ENCODE measurements at places on chromosomes 5 and 9.
A peak's percentile ranks its signal among the peaks of the same experiment; 100 is the strongest.

- DNase-seq, result no peak
Observed at GRCh38 chr9:84636436-84636835, 33.1 kb upstream of the NTRK2 start.

DNA sequence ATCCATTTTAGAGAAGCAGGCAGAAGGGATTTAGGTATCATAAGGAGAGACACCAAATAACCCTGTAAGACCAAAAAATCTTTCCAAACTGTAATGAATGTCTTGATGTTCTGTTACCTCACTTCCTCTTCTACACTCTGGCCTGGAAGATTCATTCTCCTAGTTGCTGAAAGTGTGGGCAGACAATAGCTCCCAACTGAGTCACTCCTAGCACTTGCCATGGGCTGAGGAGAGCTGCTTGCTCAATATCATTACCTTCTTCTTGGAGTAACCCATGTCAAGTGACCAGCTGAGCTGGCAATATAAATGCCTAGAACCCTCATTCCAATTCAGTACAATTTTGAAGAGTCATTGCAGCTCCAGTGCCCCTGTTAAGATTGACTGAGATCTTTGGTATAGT, 1985.5 kb upstream of the CDH6 start:
- no peak for DNase-seq

GRCh38 chr5:125421006-125421405, 674.6 kb upstream of the ZNF608 start:
- DNase-seq, result no peak

DNA sequence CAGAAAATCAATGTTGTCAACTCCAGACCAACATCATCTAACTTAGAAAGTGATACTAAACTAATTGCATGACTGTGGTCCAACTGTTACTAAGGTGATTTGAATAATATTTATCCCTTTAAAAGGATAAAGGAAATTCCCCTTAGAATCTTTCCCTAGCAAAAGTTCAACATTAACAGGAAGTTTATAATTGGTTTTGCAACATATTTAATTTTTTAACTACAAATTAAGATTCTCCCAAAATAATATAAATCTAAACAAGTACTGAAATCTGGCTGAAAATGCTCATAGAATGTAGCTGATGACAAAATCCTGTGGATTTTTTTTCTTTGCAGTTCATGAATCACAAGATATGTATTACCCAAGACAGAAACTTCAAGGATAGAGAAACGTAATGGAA, 151.4 kb downstream of the LPAR1 start:
- no peak for DNase-seq

- DNase-seq, result no peak
Observed at GRCh38 chr5:101915554-101915953, 380.5 kb downstream of the SLCO4C1 start.

DNA sequence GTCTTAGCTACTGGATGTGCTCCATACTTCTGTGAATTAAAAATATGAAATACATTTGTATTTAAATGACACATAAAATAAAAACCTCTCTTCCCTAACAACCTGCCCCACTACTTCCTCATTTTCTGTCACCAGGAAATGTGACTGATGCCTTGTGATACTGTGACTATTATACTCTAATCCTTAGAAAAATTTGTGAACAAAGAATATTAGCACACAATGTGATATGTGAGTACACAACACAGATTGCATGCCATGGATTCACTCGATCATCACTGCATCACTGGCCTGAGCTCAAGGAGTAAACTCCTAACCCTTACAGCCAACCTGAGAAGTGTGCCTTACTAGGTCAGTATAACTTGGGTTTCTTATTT, 281.0 kb downstream of the EFNA5 start:
- DNase-seq, result no peak

DNA sequence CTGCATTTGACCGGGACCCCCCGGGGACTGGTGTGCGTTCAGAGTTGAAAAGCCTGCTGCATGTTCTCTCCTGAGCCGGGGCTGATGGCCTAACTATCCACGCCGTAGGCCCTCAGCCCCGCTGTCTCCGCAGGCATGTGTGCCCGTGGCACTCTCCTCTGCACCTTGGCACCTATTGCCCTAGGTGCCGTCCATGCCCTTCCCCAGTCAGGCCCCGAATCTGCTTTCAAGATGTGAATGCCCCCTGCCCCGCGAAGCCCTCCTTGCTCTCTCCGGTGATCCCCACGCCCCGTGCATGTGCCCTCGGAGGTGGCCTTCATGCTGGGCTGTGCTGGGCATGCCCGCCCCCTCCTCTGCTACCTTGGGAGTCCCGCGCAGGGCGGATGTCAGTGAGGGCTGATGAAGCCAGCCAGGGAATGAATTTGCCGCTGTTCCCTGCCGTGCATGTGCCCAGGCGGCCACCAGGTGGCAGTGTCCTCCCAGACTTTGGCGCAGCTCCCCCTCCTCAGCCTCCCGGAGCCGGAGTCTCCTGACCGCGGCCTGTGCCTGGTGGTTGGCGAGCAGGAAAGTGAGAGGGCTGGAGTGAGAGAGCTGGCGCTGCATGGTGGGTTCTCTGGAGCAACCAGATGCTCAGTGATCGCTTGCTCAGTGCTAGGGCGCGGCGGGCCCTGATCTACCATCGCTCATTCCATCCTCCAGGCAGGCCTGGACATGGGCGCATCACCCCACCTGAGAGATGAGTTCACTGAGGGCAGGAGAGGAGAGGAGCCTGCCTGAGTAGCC, 112.9 kb upstream of the LMX1B start:
- DNase-seq, result peak; percentile 60

DNA sequence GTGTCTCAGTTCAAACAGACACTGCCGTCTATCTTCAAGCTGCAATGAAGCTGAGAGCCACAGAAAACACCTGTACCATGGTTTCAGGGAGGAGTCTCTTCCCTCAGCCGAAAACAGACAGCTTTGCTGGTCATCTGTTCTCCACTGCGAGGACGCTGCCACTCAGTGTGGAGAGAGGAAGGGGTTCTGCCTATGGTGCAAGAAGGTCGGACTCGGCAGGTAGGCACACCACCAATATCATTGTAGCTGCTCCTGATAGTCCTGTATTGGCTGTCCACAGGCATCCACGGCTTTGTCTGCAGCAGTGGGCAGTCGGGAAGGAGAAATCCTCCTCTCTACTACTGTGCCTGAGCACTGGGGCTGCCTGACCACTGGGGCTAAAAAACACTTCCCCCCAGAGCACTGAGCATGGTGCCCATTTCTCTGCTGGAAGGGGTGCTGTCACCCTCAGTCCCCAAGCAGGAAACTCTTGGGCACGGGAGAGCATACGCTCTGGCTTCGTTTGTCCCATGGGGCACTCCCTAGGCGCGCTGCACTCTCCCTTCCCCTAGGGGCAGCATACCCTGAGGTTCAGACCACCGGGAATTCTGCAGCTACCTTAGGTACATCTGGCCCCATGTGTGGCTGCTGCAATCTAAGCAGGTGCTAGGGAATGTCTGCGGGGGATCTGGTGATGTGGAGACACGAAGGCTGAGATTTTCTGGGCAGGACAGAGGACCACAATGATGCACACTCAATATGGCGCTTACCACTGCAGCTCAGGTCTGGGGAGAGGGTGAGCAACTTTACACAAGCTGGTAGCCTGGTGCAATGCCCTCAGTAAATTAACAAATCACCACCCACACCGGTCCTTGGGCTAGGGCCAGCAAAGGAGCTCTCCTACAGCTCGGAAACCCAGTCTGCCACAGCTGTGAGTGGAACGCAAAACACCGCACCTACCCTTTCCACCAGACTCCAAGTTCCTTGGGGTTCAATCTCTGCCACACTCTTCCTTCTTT, 880.9 kb upstream of the SEMA6A start:
- DNase-seq, result no peak

GRCh38 chr9:136062657-136063439, 32.2 kb downstream of the NACC2 start:
- no peak for DNase-seq

DNA sequence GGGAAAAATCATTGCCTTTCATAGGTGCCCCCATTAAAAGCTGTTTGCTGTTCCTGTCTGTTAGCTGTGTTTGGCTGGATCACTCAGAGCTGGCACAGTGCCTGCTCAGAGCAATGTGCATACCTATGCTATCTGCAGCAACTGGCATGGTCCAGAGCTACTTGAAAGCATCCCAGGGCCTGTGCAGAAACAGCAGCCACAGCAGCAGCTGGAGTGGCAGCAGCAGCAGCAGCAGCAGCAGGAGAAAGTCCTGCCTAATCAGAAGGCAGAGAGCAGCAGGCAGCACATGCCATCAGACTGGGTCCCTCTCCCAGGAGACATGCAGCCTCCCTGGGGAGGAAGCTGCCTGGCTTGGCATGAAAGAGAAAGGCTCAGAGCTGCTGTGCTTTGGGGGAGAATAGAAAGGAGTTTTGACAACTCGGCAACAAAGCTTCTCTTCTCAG, 243.8 kb upstream of the WWC1 start:
- DNase-seq, result no peak

DNA sequence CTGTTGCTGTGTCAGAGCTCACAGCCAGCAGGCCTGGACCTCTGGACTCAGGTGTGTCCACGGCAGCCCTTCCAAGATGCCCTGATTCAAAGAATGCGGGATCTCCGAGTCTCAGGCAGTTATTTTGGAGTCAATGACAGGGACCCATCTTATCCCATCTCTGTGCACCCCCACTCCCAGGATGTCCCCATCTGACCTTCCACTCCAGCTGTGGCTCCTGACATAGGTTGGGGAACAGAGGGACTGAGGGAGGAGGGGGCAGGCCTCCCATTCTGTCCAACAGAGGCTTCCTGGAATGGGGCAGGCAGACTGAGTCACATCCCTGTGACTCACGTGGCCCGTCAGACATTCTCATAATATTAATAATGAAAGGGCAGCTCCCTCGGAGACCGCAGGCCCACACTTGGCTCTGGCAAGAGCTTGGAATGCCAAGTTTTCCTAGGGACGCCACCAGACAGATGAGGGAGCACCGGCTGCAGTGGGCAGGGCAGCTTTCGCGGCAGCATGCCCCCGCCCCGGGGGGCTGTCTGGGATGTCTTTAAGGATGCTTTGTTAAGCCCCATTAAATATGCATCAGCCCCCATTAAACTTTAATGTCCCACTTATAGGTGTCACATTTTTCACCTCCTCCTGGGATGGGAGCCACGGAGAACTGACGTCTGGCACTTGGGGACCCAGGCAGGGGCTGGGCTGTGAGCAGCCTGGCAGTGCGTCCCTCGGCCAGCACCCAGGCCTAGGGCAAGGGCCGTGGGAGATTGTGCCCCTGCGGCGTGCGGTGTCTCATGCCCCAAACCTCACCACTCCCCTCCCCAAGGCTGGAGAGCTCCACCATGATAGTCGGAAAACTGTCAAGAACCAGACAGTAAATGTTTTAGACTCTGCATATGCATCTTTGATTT, 23.6 kb upstream of the FIBCD1 start:
- DNase-seq, result no peak

- no peak for DNase-seq
Observed at GRCh38 chr5:107990881-107991810, 320.4 kb upstream of the EFNA5 start.

DNA sequence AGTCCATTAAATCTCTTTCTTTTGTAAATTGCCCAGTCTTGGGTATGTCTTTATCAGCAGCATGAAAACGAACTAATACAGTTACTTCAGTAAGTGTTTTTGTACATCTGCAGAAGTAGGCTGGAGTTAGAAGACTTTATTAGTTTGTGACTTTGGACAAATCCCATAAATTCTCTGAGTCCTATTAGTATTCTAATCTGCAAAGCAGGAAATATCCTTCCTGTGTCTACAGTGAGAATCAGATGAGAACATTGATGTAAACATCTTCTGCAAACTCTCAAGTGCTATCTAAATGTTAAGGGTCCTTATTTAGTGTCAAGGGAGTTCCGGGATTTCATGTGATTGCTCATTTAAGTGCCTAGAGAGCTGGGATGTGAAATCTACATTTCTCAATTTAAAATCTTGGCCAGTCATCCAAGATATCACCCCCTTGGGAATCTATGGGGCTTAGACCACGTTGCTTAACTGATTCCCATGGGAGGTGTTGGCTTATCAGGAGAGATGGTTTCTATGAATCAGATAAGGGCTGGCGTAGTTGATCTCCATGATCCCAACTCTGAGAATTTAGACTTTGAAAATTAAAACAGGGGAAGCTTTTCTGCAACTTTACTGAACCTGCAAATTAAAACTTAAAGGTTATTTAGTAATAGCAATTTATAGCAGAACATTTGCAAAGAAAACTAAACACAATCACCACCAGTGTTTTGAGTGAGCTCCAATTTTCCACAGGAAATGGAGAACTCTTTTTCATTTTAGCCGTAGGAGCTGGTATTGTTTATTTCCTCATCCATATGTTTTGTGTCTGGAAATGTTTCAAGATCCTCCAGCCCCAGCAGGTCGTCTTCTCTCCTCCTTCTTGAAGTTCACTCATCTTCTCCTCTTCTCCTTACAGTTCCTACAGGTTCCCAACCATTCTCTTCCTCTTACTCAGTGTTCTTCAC, 241.6 kb upstream of the CD180 start:
- DNase-seq, result no peak

DNA sequence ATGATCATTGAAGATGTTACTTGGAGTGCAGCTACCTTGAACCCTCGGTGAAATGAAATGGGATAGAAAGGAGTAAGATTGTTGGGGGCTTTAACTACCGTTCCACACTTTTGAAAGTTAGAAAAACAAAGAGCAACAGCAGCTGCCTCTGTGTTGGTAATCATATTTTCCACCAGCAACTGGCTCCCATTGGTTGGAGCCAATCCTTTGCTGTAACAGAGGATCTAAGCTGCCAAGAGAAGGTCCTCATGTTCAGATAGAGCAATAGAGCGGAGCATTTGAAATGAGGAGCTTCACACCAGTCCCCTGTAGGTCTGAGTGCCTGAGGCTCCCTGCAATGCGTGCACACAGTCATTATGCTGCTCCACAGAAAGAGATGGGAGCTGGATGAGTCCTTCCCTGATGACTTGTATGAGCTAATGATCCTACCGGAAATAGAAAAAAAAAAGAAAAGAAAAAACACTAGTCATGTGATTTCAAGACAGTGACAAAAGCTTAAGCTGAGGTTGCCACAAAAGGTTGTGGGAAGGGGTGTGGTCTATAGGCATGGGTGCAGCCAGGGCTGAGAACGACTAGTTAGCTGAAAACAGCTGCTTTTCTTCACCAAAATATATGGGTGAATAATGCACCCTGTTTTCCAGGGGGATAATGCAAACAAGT, 300.7 kb downstream of the MLLT3 start:
- no peak for DNase-seq

- DNase-seq, result no peak
Observed at GRCh38 chr5:17355586-17356346, 138.3 kb downstream of the BASP1 start.

Data from activated T-cell treated with anti-CD3 and anti-CD28 coated beads for 48 hours (primary cell).